ENCODE measurements at places on chromosomes 5 and 9.

DNA sequence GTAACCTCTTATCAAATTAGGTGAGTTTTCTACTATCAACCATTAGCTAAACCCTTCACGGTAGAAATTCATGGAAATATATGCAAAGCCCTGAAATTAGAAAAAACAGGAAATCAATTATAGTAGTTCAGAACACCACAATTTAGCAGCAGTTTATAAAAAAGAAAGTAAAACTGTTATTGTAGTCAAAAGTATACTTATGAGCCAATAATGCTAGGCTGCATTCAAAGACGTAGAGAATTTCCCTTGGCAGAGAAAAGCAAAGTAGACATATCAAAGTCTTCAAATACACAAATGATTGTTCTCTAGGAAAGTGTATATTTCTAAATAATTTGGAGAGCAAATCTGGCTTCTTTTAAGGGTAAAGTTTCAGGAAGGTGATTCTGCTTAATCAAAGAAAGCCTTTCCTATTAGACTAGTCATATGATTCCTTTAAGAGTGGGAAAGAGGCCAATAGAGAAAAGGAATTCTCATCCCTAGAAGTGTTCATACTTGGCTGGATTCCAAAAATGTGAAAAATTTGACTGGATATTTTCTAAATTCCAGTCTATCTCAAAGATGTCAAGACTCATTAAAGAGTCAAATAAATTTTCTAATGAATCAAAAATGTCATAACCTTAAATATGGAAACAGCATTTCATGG is 185.5 kb downstream of the SMC2 start:
- DNase-seq = no peak

DNA sequence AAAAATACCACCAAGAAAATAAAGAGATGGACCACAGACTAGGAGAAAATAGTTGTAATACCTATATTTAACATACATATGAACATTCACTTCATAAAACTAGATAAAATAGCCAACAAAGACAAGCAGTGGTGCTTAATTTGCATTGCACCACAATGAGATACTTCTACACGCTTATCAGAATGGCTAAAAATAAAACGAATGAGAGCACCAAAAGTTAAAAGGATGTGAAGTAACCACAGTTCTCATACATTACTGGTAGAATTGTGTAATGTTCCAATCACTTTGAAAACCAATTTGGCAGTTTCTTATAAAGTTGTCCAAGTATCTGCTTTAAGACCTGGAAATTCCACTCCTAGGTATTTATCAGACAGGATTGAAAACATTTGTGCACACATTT is 198.9 kb upstream of the SGCD start:
- DNase-seq = no peak

- DNase-seq = no peak
These were observed 300.8 kb upstream of the MSX2 start for GRCh38 chr5:174423558-174423957.

DNA sequence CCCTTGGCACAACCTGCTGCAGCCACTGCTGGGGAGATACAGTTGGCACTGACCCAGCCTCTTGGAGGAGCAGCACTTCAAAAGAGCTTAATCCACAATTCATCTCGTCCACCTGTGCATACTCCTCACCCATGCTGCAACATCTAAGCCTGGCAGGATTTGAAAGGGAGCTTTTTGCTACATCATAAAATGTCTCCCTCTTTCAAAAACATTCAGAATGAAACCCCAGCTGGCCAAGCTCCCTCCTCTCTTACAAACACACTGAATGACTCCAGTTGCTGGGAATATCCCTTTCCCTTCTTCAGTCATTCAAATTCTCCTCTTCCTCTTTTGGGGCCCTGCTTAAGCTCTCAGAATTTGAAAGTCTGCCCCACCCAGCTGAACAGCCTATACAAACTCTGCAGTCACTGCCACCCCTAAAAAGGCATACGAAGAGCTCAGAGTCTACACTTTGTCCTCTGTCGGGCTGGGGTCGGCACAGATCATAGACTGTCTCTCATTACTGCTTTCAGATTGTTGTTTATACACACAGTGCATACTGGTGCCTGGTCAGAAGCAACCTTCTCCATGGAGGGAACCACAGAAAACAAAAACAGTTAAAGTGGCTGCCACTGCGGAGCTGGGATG is 8.8 kb upstream of the C5orf15 start:
- DNase-seq = no peak

DNA sequence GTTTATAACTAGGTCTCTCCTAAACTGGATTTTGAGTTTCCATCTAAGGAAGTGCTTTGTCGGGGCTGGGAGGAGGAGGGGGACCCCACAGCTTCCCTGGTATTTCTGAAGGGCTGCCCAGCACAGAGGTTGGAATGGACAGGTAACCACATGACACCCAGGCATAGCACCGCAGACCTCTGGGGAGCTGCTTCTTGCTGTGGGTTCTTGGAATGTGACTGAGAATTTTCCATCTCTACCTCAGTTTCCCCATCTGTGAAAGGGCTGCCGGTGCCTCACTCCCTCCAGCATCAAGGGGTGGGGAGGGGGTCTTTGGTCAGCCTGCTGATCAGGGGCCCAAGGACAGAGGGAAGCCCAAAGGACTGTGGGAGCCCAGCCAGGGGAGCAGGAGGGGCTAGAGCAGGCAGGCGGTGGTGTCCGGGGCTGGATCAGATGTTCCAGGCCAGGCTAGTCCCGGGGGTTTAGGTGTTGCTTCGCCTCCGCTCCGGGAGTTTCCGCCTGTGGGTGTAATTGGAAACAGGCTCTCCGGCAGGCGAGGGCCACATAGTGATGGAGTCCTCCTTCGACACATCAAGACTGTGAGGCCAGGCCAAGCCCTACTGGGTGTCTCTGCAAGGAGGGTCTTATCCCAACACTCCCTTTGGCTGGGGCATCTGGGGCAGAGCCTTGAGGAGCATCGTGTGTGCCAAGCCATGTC is 3.3 kb downstream of the OLFML2A start:
- no peak for DNase-seq

GRCh38 chr5:79135790-79136553 is 24.4 kb downstream of the BHMT start:
- DNase-seq = no peak

- no peak for DNase-seq
These were observed 196.6 kb downstream of the PLK2 start for GRCh38 chr5:58263296-58263695.

DNA sequence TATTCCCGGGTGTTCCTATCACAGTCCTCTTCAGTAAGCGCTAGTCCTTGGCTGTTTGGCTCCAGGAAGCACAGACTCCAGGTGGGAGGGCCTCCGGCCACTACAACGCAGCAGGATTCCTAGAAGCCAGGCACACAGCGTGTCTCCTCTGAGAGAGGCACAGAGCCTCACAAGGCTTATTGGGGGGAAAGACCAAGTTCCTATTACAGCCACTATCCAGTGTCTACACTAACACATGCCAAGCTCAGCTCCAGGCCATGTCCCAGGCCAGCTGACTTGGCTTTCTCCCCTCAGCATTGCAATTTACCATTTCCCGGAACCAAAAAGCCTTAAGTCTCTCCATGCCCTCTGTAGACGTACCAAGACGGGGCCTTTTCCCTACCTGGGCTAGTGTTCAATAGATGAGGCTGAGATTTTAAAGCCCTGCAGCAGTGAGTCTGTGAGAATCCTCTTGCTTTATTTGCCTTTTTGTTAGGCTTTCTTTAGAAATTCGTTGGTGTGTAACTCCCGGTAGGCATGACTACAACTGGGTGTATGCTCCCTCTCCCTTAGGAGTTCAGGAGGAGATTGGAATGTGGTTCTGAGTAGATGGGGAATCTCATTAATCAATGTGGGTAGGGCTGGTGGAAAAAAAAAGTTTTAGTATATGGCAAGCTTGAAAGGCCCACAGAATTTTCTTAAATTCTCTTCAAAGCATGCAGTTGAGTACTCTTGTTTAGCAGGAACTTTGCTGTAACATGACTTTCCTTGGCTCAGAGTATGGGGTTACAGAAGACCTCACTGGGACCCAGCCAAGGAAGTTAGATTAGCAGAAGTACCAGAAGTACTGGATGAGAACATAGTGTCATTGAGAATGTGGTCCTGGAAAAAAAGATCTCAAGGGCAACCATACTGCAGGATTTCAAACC is 84.3 kb upstream of the SLC1A3 start:
- no peak for DNase-seq

DNA sequence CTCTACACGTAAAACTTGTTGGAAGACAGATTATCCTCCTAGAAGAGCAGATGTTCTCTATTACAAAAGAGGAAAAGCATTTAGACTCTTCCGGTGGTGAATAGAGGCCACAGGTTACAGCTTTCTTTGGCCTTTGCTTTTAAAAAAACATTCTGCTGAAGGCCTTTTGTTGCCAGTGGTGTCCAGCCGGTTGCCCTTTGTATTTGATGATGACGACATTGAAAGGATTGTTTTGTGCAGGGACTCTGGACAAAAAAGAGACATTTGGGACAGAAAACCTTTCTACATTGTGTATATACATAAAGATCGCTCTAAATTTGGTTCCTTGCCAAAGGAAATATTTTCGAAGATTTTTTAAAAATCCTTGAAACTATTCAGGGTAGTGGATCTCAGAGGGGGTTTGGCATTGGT is 180.3 kb downstream of the C9orf152 start:
- DNase-seq = no peak
